ENCODE measurements at places on chromosomes 4 and X. TPM values are rescaled to one million over a fixed set of nuclear protein-coding genes. Genes with fewer than 3 reads are reported as not detected.
A peak's percentile ranks its signal among the peaks of the same experiment; 100 is the strongest.

Gene YY2
- total RNA-seq: 2.5 TPM

DNA sequence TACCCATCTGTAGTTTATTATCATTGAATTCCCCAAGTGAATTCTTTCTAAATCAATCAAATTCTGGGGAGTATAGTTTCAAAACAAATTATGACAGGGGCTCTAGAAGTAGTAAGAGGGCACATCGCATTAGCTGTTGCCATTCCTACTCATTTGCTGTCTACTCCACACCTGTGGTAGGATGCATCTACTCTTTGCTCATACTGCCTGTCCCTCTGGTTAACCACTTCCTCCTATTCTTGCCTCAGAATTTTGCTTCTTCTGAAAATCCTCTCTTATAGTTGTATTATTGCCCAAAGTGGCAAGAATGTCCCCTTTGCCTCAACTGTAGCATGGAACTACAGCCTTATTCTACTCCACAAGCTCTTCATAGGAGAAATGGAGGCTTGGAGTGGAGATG, 12.7 kb upstream of the DGKK start:
- no peak for DNase-seq

DNA sequence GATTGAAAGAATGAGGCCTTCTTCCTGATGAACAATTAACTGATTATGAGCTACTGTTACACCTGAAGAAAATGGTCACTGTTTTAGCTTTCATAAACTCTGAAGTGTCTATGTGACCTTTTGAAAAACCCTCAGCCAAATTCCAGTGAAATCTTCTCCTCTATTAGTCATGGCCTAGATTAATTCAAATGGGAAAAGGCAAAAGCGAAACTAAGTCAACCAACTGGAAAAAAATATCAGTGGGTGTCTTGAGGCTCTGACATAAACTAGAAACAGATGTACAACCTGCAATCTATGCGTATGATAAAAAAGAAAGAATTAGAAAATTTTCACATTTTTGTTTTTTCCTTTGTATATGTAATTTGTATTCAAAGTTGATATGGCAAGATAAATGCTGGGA, 169.4 kb upstream of the BANK1 start:
- no peak for DNase-seq

DNA sequence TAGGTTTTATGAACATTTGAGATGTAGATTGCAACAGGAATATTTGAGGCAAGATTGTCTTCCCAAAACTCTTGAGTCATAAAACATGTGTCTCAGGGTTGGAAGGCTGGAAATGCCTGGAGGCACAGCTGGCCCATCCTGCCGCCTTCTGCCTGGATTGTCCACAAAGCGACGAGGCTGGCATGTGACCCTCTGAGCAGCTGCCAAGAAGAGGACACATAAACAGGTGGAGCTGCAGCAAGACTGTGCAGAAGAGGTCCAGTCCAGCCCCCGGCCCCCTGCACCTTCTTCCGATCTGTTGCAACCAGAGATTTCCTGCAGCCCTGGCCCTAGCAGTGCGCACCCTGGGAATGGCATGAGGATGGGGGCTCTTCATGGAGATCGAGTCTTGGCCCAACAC, 101.9 kb upstream of the BCOR start:
- no peak for DNase-seq

GRCh38 chr4:112448306-112449132, 67.5 kb downstream of the NEUROG2 start:
- no peak for DNase-seq

DNA sequence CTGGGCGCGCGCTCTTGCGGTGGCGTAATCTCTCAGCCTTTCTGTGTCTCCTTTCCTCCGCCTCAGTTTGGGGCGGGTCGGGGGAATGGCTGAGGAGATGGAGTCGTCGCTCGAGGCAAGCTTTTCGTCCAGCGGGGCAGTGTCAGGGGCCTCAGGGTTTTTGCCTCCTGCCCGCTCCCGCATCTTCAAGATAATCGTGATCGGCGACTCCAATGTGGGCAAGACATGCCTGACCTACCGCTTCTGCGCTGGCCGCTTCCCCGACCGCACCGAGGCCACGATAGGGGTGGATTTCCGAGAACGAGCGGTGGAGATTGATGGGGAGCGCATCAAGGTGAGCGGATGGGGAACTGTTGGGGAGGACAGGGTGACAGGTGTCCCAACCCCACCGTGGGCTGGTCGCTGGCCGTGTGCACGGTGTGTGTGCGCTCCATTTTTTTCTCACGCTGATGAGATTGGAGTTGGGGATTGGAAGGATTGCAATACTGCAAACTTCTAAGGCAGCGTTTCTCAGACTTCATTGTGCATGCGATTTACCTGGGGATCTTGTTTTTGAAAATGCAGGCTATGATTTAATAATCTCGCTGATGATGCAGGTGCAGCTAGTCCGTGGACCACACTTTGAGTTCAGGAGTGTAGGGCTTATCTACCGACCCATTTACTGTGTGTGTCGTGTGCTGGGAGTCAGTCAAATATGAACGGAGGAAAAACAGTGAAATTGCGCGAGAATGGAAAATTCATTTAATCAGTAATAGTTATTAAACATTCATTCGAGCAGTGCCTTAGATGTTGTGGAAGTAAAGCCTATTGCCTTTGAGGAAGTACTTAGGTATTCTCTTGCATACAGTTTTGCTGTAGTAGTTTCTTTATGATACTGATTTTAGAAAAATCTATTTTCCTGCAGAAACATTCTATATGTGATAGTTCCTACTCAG, at the start of gene RAB33B:
TSS of gene RAB33B (plus strand) at position 11 of the 935 bp plus-strand sequence. CDS start at position 86, 75 bp downstream.
- peak; percentile 13 for DNase-seq

DNA sequence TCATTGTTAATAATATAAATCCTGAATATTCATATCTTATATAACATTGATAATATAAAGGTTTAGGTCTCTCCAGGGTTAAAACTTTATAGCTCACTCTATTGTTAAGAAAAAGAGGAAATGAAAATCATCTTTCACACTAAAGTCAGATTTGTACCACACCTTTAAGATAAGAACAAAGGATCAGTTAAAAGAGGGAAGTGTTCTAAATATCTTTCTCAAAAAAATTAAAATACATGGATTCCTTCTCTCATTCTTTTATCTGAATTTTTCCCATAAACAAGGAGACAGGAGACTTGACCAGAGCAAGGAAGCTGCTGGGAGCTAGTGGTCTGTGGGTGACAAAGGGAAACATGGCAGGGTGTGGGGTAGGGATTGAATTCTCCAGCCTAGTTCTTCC, 323.0 kb upstream of the CPXCR1 start:
- DNase-seq: no peak

GRCh38 chr4:9820343-9820742, 38.9 kb downstream of the DRD5 start:
- no peak for DNase-seq

DNA sequence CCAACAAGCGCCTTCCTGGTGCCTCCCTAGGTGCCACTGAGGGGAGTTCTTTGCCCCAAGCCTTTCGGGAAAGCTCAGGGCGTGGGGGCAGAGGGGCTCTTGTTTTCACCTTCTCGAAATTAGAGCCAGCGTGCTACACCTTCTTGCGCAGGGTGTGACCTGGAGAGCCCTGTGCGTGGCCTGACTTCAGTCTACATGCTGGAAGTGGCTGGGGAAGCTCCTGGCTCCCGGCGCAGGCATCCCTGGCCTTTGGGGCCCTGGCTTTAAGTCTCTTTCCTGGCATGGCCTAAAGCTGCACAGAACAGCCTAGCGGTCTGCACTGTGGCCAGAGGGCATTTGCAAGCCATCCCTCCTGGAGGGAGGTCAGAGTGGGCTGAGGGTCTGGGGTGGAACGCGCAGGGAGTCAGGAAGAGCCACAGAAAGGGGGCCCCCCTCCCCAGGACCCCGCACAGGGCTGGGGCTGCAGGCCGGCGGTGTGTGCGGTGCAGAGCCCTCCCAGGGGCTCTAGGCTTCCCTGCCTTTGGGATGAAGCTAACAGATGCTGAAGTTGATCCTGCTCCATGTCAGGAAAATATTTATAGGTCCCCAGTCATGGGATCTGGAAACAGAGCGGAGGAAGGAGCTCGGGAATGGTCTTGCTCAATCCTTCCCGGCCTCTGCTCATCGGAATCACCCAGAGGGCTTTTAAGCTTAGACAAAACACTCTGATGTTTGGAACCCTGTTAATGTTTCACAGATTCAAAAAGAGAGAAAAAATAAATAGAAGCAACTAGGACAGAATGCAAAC, 781 bp upstream of the SPON2 start:
- DNase-seq: peak; percentile 89

Gene ASB12
- total RNA-seq: 2.6 TPM

- no peak for DNase-seq
These were observed 65.2 kb downstream of the SERPINA7 start for GRCh38 chrX:105973387-105973739.

Gene LRCH2
- 4.7 TPM for total RNA-seq

Gene TRIM75
- not detected for total RNA-seq

GRCh38 chr4:165328708-165329107, 1.2 kb downstream of the MSMO1 start:
- DNase-seq: peak; percentile 11

- no peak for DNase-seq
These were observed 28.8 kb upstream of the GRIA3 start for GRCh38 chrX:123155327-123155726.

Gene TECRL
- 7.1 TPM for total RNA-seq

Gene TRIM2
- 67.3 TPM for total RNA-seq

Gene EIF4E
- 125 TPM for total RNA-seq

DNA sequence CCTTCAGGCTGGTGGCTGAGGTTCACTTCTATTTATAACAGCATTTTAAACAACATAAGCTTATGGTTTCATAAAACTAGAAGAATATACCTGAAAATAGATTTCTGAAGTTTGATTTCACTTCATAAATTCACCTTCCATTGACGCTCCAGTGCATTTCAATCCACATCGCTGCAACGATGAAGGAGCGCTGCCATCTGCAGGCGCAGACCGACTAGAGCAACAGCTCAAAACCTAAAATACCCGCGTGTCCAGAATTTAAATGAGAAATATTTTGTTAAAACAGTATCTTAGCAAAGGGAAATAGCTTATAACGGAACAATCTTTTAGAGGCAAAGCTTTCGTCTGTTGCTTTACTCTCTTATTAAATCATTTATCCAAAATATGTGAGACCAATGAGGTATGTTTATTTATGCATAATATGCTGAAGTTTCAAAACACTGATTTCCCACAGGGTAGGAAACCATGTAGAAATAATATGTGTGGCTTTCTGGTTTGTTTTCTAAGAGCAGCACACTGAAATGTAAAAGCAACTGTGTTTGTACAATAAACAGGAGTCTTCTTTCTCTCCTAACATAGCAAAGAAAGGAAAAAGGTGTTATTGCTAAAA, 816.4 kb upstream of the FRG1 start:
- DNase-seq: peak; percentile 13

DNA sequence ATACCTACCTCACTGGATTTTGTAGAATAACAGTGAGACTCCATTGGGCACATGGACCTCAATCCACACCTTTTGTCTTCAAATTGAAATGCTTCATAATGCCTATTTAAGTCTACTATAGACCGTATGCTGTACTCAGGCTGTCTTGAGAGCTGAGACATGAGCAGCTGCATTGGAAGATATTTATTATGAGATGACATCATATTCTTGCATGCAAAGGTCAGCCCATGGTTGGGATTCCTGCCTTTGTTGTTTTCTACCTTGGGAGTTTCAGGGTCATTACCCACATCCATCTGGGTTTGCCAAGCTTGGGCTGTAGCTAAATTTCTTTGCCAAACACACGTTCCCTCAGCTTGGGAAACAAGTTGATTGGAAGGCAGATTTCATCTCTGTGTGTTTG, 33.2 kb upstream of the MAMLD1 start:
- no peak for DNase-seq

GRCh38 chr4:109729718-109730618, at the start of gene PLA2G12A:
TSS of gene PLA2G12A (minus strand) at chr4:109730070. CDS start at chr4:109729809, 261 bp downstream.
- peak; percentile 45 for DNase-seq

DNA sequence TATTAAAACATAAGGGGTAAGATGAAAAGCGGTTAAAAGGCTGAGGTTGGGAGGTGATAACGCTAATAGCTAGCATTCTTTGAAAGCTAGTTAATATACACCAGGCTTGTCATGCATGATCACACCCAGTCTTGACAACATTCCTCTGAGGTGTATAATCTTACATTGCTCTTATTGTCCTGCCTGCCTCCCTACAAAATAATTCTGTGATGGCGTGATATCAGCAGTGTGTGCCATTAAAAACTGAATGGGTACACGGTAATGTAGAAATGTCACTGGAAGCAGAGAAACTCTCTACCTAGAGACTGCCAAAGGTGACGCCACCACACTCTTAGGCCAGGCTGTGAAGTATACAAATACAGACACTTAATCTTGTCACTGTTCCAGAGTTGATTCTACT, 68.1 kb downstream of the DIAPH2 start:
- DNase-seq: no peak

Gene ZMAT1
- total RNA-seq: 2.8 TPM

DNA sequence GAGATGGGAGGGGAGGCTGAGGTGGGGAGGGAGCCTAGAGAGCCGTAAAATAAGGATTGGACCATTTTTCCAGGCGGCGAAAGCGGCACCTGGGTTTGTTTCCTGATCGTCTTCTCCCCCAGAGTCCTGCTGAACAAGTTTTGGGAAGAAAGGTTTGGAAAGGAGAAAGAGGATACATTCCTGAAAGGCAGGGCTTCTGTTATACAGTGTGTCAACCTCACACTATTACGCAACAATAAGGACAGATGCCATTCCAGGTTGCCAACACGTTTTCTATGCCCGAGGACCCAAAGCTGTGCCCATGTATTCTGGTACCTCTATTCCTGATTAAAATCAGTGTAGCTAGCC, 658 bp downstream of the SCOC start:
- no peak for DNase-seq

- no peak for DNase-seq
These were observed 655.7 kb upstream of the INTU start for GRCh38 chr4:126976850-126977632.

Gene AMBN
- total RNA-seq: not detected

DNA sequence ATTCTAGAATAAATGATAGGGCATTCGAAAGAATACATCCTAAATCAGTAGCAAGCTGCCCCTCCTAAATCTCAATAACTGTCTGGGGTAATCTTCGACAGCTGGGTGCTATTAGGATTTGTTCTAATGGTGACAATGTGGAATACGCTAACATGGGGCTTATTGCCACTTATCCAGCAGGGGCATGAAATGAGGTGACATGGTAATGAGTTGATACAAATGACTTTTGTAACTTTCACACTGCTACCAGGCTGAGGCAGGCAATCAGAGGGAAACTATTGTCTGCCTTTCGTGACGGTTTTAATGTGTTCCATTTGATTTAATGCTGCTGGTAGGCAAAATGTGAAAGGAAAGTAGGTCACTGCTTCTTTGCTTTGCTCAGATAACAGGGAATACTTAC, 1047.4 kb upstream of the PABPC4L start:
- no peak for DNase-seq

- peak; percentile 70 for DNase-seq
These were observed 12.5 kb downstream of the TRAPPC2 start for GRCh38 chrX:13721819-13722519.
